ENCODE measurements at places on chromosomes 1 and 21.

GRCh38 chr1:218866507-218866906, 307.2 kb upstream of the LYPLAL1 start:
- DNase-seq, result no peak

- no peak for DNase-seq
Observed at GRCh38 chr1:33399375-33399774, 31.5 kb downstream of the PHC2 start.

GRCh38 chr1:155134880-155135414, 705 bp upstream of the SLC50A1 start:
- peak; percentile 84 for DNase-seq

GRCh38 chr1:68352202-68352601, 97.6 kb downstream of the RPE65 start:
- no peak for DNase-seq

DNA sequence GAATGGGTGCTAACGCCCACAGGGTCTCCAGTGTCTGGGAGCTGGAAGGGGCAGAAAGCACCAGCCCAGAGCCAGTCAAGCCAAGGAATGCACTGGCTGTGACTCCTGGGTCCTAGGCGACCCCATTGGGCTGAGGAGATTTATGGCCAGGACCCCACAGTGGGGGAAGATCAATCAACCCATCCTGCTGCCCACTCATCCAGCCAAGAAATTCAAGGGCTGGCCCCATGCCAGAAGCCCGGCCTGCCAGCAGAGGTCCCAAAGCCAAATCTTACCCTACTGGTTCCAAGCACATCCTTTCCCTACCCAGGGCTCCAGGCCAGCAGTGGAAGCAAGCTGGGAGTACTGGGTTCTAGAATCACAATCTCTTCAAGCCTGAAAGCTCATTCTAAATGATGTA, 6.8 kb upstream of the PDZK1IP1 start:
- no peak for DNase-seq

DNA sequence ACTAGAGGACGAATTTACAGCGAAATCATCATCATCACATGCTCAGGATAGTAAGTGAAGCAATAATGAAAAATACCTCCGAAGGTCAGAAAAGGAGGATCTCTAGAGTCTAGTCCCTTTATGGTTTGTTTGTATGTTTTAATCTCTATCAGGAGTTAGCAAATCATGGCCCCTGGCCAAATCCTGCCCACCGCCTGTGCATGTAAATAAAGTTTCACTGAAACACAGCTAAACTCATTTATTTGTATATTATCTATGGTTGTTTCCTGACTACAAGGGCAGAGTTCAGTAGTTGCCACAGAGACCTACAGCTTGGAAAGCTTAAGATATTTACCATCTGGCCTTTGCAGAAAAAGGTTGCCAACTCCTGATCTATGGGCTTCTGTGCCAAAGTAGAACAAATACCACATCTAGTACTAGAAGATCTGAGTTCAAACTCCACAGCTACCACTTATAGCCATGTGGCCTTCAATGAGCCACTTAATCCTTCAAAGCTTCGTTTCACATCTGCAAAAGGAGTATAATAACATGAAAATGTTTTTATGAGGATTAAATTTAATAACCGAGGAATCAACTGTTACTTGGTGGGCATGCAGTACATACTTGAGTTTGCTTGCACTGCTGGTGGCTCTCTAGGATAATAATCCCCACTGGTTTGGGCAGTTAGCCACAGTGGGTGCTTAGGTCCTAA, 94.0 kb upstream of the KIF26B start:
- no peak for DNase-seq

GRCh38 chr1:87333692-87334347, 5.1 kb downstream of the LMO4 start:
- no peak for DNase-seq

GRCh38 chr1:42328916-42329496, 6.0 kb downstream of the FOXJ3 start:
- no peak for DNase-seq

- no peak for DNase-seq
Observed at GRCh38 chr1:27770293-27770830, 2.7 kb upstream of the STX12 start.

DNA sequence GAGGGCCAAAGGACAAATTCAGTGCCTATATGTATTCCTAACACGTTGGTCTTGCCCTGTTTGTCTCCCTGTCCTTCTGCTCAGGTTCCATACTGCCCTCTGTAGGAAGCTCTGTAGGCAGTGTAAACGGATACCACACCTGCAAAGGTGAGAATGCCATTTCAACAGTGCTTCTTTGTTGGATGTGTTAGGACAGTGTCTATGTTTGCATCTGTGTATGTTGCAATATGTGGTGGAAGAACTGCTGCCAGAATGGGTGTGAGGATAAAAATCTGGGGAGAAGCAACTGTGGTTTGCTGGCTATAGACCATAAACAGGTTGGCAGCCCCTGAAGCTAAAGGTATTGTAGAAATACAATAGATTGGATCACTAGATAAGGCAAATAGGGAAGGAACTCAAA, 113.1 kb upstream of the BMP8A start:
- no peak for DNase-seq

- DNase-seq, result no peak
Observed at GRCh38 chr1:44788120-44788860, at the start of gene BEST4. Gene BEST4, minus strand, starts transcription at chr1:44788170. Its CDS starts 465 bp downstream, at chr1:44787705.

GRCh38 chr21:28193189-28193588, 799.5 kb downstream of the LTN1 start:
- no peak for DNase-seq

DNA sequence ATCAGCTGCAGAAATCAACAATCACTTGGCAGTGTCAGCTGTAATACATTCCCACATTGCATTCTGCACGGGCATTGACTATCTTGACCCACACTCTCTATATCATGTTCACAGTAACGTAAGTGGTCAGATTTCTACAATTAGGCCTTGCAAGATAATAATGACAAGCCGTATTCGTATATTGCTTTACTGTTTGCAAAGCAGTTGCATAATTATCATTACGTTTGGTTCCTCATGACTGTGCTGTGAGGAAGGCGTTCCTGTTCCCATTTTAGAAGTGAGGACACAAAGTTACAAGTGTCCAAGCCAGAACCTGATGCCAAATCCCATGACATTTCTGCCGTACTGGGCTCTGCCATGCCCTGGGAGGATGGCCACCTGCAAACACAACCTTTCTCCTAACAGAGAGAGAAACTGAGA, 53.5 kb upstream of the TARBP1 start:
- no peak for DNase-seq

- no peak for DNase-seq
Observed at GRCh38 chr1:11059155-11059967, 457 bp downstream of the SRM start.

DNA sequence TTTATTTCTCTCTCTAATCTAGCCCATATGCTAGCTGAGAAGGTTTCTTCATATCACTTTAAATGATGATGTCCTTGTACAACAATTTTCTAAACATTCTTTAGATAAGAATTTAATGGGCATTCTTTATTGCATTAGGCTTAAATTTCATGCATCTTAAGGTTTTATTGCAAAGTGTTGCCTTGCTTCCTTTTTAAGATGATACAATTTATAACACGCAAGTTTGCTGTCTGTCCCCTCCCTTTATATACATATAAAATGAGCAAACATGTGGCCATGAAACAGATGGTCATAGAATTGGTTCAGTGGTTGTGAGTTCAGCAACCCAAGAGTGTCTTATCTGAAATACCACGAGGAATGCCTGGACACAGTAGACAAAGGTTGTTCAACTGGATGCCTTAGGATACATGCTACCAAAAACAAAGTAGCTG, 12.1 kb downstream of the NBPF3 start:
- DNase-seq, result no peak

- no peak for DNase-seq
Observed at GRCh38 chr1:112146201-112146715, 156.8 kb upstream of the KCND3 start.
